HAP-1 (cell line): ENCODE measurements at places on chromosomes 4 and X.

DNA sequence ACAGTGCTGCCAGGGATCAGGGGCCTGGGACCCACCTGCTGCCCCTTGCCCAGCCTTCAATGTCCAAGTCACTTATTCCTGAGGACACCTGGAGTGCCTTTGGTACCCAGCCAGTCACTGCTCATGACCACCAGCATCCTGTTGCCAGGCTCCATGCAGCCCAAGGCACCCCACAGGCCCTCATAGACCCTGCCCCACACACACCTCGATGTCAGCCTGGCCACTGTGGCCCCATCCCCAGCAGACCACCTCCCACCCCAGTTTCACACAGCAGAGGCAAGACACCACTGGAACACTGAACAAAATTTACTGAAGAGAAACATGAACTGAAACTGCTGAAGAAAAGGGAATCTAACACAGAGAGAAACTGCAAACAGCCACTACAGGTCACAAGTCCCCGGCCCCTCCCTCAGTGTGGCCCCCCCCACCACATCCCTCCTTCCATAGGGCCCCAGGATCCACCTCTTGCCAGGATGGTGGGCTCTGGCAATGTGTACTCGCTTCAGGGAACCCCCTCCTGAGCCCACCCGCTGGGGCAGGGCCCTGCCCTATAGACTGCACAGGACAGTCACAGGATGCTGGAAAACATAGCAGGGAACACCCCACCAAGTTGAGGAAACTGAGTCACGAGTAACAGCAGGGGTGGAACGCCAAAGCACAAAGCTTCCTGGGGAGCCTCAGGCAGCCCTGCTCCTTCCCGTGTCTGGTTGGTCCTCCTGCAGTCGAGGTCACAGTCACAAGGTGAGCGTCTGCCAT is 5.2 kb downstream of the PNMA5 start:
- DNase-seq: no peak

GRCh38 chrX:67777148-67777547 is 233.3 kb downstream of the AR start:
- DNase-seq: no peak

DNA sequence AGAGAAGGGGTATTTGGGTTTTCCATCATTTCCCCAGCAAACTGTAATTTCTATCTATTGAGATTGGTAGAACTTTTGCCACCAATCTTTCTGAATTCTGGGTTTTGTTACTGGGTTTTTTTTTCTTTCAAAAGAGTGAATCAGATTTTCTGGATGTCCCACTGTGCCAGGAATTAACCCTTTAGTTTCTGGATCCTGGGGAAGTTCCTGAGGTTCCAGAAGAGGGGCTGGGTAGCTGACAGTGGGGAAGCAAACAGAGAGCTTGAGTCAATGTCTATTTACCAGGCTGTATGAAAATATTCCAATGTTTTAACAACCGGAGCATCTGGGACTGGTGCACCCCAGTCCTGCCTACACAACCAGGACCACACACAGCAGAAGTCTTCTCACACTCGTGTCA is 25.8 kb upstream of the SOD3 start:
- no peak for DNase-seq

DNA sequence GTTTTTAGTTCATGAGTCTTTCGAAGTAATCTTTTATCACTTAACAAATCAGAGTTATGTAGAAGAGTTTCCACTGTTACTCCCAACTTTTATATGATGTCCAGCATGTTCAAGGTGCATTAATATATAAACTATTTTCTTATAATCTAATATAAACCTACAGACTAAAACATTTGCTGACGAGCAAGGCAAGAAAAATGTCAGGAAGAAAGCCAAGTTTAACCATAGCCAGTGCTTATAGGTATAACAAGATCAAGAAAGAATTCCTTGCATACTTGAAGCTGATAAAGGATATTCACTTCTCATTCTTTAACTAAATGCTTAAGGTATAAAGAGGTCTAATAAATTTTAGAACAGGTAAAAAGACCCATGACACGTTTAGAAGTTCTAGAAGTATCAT is 167.7 kb downstream of the NPNT start:
- no peak for DNase-seq
